Activated T-cell treated with anti-CD3 and anti-CD28 coated beads, Interleukin-2, amount 50 U/mL, for 24 hours (primary cell): ENCODE measurements at places on chromosomes 1 and 21.

DNA sequence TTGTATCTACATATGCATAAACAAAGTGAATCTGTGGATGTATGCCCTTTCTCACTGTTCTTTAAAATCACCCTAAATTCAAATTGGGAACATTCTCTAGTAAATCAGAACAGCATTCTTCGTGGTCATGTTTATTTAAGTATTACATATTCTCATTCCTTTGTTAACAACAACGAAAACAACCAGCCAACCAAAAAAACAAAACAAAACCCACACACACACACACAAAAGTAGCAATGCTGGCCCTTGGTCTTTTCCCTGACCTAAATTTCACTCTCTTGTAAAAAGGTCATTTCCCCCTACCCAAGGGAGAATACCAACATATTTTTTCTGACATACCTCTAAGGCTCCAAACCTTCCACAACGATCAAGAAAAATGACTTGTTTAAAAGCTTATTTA is 102.6 kb downstream of the NRIP1 start:
- no peak for DNase-seq

- no peak for DNase-seq
These were observed 49.8 kb upstream of the MTF2 start for GRCh38 chr1:93029317-93029716.

DNA sequence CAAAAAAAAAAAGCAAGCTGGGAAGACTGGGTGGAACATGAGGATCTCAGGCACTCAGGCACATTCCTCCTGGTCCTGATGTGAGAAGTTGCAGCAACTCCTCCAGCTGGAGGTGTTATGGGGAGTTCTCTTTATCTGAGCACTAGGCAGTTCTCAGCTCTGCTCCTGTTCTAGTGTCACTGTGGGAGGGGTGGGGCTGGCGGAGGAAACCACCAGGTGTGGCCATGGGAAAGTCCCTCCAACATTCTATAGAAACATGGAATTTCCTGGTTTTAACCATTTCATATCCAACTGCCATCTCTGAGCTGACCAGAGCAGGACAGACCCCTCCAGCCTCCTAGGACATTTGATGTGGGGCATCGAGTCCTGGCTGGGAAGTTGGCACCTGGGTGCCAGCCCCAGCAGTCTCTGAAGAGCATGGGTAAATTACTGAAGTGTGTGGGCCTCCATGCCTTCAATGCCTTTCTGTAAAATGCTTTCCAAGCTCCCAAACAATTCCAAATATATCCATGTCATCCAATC is 804 bp upstream of the IKBKE start:
- DNase-seq, result peak; percentile 56

DNA sequence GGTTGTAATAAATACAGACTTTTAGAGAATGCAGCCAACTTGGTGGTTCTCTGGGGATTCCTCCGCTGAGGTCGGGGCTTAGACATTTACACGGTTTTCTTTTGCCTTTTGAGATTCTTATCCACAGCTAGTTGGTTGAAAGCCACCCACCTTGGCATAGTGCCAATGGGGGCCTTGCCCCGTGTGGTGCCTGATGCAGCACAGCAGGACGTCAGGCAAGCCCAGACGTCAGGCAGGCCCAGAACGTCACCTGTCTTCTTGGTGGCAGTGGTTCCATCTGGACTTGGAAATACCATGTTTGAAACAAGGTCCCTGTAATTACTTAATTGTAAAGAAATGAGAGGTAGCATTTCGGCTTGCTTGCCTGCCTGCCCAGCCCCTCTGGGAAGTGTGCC is 78.5 kb downstream of the GALNT2 start:
- DNase-seq, result no peak

DNA sequence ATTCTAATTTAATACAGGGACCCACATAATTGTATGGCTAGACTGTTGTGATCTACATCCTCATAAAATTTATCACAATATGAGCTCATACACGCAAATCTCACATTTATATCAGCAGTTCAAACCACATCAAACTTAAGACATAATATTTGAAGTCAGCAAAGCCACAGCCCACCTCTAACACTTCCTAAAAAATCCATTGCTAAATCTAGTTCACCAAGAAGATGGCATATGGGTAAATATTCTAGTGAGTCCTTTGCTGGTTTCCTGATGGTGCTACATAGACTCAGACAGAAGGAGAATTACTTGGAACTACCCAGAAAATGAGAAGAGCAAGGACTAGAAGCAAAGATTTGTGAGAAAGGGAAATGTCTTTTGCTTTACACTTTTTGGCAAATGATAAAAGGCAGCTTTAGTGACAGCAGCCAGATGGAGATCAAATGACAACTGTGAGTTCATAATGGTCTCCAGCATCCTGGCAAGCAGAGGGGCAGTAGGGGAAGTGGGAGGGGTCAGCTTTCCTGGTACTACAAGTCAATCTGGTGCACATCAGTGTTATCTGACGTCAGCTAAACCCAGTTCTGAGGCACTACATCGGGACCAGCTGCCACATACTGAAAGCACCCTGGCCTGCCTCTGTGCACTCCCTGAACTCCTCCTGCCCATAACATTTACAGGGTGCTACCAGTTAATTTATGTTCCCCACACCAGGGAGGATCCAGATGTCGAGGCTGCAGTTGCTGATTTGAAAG is 10.6 kb upstream of the GADD45A start:
- peak; percentile 38 for DNase-seq
